ENCODE measurements at places on chromosomes 2 and 18. TPM values are rescaled to one million over a fixed set of nuclear protein-coding genes. Genes with fewer than 3 reads are reported as not detected.

GRCh38 chr2:169143998-169144397 is 74.6 kb downstream of the DHRS9 start:
- H3K27ac ChIP-seq, result no peak overlapping the region
- DNase-seq, result no peak
- H3K27me3 ChIP-seq, result no peaks in the 10 kb centered on the region
- H3K4me3 ChIP-seq, result no peak overlapping the region
- no peaks in the 10 kb centered on the region for H3K36me3 ChIP-seq

GRCh38 chr2:119024152-119024551 is 82.2 kb downstream of the MARCO start:
- no peaks in the 10 kb centered on the region for H3K36me3 ChIP-seq
- H3K27me3 ChIP-seq, result 0 out of 2 replicates have a peak, but pooled peaks cover 3% of the 10 kb centered on the region
- no peak overlapping the region for H3K4me3 ChIP-seq
- no peak for DNase-seq

- no peaks in the 10 kb centered on the region for H3K4me1 ChIP-seq
- no peaks in the 10 kb centered on the region for H3K27me3 ChIP-seq
- no peak overlapping the region for H3K27ac ChIP-seq
- H3K36me3 ChIP-seq, result no peaks in the 10 kb centered on the region
- DNase-seq, result no peak
Measured at GRCh38 chr2:109058802-109059201, 69.8 kb upstream of the EDAR start.

VWC2L gene
- total RNA-seq, result not detected

DSC2 gene
- total RNA-seq, result 33.4 TPM

CNGA3 gene
- not detected for total RNA-seq
